ENCODE measurements at places on chromosomes 2 and 18.

DNA sequence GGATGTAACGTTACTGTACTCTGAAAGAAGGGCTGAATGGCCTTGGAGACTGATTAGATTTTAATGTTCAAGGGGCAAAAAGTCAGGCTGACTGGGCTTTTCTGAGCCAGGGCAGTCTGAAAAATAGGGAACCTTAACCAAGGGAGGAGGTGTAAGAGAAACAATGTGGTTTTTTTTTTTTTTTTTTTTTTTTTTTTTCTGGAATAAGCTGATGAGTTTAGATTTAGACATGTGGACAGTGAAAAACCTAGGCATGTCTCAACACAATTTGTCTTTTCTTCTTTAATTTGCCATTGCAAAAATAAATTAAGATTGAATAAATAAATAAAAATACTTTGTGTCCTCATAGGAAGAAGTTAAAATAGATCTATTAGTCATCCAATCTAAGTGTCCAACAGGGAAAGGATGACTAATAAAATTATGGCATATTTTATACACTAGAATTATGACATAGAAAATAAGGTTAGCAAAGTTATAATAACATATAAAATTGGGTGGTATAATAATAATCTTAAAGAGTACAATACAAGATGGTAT, 237.6 kb upstream of the TRIB2 start:
- no peak for DNase-seq

DNA sequence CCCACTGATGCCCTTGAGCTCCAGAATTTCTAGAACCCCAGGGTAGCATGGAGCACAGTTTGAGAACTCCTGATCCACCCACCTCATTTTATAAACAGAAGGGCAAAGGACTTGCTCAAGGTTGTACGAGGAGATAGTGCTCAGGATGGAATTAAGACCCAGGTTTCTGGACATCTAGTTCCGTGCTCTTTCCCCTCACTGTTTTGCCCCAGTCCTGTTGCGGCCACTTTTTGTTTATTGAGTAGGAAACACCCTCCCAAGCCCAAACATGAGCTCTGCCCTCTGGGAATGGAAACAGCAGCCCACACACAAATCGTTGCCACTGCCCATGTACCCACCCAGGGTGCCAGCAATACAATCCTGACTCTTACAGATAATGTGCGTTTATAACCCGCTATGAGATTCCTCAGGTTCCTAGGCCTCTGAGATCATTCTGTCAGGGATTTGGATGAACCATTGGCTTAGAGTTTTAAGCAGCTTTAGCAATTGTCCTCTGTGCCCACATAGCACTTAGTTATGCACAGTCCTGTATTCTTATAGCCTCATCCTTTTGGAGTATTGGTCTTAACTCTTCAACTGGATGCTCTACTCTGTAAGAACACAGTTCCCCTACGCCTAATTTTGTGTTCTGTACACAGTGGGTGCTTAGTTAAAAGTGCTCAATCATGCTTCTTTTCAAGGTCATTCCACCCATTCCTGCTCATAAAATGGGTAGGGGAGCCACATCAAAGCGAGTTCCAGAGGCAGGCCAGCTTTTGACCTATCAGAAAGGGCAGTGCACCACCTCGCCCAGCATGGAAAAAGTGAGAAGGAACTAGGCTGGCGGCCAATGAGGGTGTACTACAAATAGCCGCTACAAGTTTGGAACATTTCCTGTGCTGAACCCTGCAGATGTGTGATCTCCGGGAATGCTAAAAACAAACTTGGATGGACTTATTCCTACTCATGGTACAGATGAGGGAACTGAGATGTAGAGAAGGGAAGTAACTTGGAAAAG, 60.3 kb upstream of the IGFBP2 start:
- no peak for DNase-seq

DNA sequence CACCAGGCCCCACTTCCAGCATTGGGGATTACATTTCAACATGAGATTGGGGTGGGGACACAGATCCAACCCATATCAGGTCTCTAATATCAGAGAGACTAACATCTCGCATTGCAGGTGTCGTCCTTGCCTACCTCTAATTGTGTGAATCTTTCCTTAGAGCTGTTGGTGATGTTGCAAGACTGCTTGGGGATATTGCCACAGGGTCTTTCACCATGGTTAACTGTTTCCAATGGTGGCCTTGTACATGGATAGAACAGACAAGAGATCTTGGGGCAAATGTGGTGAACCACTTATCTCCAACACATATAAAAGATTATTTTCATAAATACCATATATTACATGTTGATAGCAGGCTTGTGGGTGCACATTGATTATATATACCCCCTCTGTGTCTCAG, 270.3 kb upstream of the LINC00305 start:
- no peak for DNase-seq

DNA sequence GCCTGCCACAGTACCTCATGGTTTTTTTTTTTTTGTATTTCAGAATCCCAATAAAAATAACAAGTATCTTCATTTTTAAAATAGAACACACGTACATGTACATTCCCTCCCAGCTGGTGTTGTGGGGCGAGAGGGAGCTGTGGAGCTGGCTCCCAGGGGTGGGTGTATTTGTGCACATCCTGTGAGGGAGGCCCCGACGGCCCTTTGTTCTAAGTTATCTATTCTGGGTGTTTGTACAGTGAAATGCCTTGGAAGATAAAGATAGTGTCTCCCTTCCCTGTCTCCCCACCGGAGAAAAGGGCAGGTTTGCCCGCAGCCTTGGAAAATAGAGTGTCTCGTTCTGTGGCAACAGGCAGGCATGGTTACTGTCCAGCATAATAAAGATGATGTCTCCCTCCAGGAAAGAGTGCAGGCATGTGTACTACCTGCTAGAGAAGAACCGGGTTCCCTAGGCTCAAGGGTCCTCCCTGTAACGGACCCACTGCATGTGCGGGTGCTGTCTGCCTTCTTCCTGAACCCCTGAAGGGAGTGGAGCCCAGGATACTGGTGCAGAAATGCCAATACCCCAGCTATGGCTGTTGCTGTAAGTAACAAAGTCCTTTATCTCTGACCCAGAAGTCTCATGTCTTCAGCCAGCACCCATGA, 12.1 kb upstream of the ALLC start:
- DNase-seq = no peak

DNA sequence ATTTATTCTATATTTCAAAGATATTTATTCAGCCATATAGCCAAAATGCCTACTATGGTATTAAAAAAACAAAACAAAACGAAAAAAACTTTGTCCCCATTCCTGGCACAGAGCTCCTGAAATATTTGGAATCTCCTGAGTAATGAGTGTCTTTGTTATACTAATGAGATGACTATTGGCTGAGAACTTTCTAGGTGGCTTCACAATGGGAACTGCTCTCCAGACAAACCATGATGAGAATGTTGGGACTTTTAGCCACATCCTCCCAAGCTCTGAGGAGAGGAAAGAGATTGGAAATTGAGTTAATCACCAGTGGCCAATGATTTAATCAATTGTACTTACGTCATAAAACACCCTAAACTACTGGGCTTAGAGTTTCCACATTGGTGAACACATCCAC, 631.8 kb upstream of the SETBP1 start:
- DNase-seq = no peak

DNA sequence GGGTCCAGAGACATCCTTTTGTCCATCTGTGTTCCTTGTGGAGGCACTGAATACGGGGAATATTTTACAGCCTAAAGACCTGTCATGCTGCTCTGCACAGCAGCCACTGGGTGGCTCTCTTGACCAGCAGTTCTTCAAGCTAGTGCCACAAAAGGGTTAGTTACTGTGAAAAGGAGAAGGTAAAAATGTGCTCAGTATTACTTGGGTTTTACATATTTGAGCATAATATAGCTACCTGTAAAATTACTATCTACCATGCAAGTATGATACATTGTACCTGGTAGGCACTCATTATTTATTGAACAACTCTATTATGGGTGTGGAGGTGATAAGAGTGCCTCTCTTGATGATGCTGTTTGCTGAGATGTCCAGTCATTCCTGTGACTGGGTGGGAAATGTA, 23.6 kb downstream of the FZD5 start:
- peak; percentile 79 for DNase-seq

- no peak for DNase-seq
Observed at GRCh38 chr2:149161481-149162225, 123.2 kb downstream of the LYPD6B start.

GRCh38 chr18:42229211-42230210, 274.5 kb downstream of the PIK3C3 start:
- no peak for DNase-seq

All from NCI-H2081 (cell line).